ENCODE measurements at places on chromosomes 5 and 9.

GRCh38 chr5:117955831-117956230, 1032.5 kb downstream of the DTWD2 start:
- DNase-seq = no peak

- no peak for DNase-seq
Measured at GRCh38 chr9:21607576-21607975, 125.5 kb upstream of the IFNE start.

- no peak for DNase-seq
Measured at GRCh38 chr5:135345956-135346731, 52.9 kb downstream of the MACROH2A1 start.

DNA sequence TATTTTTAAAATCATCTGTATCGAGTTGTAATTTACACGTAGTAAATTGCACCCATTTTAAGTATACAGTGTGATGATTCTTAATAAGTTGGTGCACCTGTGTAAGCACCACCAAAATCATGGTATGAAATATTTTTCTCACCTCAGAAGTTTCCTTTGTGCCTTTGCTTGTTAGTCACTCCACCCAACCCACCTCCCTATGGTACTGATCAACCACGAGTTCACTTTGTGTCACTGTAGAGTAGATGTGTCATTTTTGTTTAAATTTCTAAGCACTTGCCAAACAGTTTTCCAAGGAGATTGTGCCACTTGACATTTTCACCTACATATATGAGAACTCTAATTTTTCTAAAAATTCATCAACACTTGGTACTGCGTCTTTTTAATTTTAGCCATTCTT, 806.5 kb downstream of the TLR4 start:
- DNase-seq = no peak

DNA sequence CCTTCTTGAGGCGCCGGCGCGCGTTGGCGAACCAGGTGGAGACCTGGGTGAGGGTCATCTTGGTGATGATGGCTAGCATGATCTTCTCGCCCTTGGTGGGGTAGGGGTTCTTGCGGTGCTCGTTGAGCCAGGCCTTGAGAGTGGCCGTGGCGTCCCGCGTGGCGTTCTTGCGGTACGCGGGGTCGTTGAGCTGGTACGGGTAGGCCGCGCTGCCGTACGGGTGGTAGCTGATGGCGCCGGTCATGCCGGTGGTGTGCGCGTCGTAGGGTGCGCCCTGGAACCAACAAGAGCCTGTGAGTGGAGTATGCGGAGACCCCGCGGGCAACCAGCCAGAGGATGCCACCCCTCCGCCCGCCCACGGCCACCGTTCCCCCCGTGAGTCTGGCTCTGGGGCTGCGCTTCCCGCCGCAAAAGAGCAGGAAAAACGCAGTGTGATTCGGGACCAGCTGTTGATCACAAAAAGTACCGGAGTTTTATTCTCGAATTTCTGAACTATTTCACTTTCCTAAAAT, 1.9 kb downstream of the IRX2 start:
- DNase-seq = no peak

GRCh38 chr9:129554649-129555048, 66.3 kb downstream of the C9orf50 start:
- DNase-seq = no peak

Measured in NCI-H2107 (cell line).